ENCODE measurements at places on chromosomes 12 and 14.

DNA sequence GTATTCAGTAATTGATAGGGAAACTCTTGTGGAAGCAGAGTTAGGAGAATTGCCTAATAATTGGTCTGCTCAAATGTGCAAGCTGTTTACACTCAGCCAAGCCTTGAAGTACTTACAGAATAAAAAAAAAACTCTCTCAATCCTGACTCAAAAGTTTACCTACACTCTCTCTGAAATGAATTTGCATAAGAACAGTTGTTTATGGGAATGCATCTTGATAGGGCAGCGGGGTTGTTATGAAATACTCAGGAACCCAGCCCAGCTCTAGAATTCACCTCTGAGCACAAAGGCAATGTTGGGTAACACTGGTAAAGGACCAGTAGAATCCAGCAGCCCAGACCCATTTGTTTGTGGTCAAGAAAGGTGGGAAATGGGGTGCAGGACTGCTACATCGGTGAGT lies 267.0 kb downstream of the CPNE8 start:
- DNase-seq = no peak

- DNase-seq = no peak
Measured at GRCh38 chr14:24784981-24785380, 151.0 kb upstream of the GZMB start.

DNA sequence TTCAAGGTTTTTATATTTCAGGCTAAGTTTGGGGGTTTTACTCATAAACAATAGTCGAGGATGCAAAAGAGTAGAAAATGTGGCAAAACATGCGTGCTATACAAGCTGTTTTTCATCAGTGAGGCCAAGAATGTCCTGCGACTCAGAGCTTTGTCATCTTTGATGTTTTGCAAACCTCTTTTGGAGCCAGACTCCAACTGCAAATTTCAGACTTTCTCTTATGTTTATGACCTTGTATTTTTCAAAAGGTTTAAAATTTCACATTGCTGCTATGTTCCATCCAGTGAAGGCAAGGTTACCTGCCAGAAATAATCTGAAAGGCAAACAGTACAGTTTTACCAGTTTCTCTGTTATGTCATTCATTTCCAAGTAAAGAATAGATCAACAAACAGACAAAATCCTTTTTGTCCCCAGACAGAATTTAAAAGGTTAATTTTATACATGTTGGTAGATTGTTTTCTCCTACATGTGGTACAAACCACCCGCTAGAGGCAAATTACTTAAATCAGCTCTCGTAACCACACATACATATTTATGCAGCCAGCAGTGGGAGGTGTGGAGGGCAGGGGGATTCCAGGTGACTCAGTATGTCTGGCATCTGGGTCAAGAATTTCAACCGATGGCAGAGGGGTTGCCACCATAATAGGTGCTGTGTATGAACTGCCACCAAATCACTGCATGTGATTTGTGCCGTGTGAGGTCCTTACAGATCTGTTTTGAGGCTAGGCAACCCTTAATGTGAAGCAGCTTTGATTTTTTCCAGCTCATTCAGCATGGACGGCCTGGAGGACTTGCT lies 119.8 kb upstream of the CPM start:
- no peak for DNase-seq

DNA sequence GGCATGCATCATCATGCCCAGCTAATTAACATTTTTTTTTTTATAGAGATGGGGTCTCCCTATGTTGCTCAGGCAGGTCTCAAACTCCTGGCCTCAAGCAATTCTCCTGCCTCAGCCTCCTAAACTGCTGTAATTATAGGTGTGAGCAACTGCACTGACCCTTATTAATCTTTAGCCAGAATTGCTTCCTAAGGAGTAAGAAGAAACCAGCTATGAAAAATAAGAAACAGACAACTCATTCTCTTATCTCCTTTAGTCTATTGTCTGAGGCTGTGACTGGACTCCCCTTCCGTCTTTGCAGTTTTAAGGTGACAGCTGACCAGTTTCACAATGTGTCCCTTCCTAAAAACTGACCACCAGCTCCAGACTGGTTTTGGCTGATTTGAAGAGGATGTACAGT lies 52.4 kb downstream of the EMP1 start:
- no peak for DNase-seq

DNA sequence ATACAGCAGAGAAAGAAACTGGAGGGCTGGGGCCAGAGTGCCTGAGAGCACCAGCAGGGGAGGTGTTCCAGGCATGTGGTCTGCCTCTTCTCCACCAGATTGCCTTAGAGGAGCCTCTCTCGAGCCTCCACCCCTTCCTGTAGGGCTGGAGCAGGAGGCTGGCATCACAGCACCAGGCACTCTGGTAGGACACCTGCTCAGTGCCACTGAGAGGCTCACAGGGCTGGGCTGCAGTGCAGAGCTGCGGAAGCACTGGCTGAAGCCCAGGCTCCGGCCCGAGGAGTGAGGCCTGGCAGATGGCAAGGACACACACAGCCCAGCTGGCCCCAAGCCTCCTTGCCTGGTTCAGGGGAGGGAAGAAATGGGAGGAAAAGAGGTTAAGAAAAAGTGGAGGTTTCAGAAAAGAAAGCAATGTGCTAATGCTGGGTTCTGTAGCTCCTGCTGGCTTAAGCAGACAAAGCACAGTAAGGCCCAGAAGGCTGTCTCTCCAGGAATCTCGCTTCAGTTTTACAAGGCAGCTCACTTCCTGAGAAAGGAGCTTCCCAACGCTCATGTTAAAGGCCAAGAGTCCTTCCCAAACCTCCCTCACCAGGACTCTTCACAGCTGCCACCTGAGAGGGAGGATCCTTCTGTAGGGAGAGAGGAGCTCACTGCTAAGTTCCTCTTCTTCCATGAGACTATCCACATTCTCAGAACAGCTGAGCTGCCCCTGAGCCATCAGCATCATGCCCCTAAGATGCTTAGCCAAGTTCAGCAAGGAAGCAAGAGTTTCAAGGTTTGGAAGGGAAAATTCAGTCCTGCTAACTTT lies 23.8 kb downstream of the SPTB start:
- DNase-seq = no peak

- DNase-seq = no peak
Measured at GRCh38 chr12:59005193-59005955, 85.1 kb upstream of the LRIG3 start.

GRCh38 chr12:26791301-26791791 lies 41.6 kb downstream of the ITPR2 start:
- no peak for DNase-seq

- no peak for DNase-seq
Measured at GRCh38 chr12:3606128-3606527, 115.1 kb downstream of the PRMT8 start.

DNA sequence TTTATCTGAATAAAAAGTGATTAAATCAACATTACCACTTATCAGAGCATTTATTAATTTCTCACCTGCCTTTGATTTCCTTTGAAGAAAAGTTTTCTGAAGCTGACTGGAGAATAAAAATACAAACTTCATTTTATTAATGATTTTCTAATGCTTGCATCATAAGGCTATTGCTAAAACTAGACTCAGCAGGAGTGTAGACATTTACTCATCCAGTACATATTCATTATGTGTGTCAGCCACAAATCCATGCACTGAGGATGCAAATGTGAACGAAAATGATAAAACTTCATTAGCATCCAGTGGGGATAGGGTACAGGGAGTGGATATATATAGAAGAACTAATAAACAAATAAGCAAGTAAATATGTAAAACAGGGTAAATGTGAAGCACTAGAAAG lies 74.6 kb downstream of the SLCO1B3 start:
- no peak for DNase-seq

DNA sequence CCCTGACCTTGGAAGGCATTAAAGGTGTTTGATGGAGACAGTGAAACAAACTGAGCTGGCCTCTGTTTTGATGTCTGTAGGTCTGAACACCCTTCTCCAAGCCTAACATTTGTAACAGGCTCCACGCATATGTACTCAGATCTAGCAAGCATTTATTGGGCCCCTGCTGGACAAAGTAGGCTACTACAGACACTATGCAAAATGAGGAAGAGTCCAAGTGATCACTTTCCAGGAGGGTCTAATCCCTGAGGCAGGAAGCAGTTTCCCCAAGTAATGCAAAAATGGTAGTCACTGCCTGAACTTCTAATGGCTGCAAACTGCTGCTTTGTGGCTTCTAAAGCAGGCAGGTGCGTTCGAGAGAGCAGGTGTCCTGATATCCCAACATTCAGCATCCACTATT lies 405.8 kb downstream of the MED13L start:
- DNase-seq = no peak

DNA sequence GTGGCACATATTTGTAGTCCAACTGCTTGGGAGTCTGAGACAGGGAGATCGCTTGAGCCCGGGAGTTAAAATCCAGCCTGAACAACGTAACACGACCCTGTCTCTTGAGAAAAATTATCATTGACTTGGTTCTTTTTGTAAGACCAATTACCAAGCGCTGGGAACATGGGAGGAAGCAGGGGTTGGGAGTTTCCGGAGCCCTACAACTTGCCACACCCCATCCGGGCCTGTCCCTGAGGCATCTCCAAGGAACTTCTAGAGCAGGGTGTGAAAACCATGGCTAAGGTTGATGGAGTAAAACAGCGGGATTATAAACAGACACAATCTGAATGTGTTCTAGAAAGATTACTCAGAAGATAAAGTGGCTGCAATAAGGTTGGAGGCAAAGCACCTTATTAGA lies 10.3 kb downstream of the PLXNC1 start:
- DNase-seq = no peak

- DNase-seq = no peak
Measured at GRCh38 chr12:113465808-113466453, 5.7 kb downstream of the LHX5 start.

DNA sequence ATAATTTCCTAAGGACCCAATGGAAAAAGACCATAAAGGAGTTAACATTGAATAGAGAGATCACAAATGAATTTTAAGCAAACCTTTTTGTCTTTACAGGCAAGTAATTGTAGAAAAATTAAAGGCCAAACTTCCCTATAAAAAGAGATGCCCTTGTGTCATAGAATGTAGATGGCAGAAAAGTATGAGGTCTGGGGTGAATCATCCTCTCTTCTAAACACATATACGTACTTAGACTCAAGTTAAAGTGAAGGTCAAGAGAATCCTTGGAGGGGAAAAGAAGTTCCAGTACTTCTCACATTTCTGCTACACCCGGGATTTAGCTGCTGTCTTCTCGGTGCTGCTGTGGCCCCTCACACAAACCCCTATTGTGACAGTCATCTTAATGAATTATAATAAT lies 116.2 kb upstream of the ARID2 start:
- no peak for DNase-seq

DNA sequence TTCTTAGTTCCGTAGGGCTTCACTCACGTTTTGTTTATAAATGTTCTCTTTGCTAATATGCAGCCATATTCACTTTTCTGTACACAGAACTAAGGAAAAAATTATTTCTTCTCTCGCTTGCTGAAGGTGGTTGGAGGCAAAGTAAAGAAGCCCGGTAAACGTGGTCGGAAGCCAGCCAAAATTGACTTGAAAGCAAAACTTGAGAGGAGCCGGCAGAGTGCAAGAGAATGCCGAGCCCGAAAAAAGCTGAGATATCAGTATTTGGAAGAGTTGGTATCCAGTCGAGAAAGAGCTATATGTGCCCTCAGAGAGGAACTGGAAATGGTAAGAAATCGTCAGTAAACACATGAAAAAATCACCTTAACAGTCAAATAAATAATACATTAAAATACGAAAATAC lies 24.0 kb downstream of the CREBL2 start:
- no peak for DNase-seq

GRCh38 chr14:50116966-50117365 lies 594 bp upstream of the VCPKMT start:
- no peak for DNase-seq

DNA sequence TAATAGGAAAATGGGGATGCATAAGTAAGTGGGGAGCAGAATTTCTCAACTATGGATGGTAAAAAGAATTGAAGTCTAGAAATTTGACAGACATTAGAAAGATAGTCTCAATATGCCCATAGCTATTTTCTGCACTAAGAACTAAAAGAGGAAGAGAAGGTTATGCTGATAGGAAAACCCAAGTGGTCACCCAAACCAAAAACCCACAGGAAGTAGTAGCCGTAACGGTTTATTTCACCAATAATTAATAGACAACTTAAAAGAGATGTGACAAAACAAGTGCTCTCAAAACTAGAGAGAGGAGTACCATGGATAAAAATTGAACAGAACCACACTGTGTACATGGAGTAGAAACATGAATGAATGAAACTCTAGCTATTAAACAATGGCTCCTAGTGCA lies 295.4 kb downstream of the FSCB start:
- no peak for DNase-seq

DNA sequence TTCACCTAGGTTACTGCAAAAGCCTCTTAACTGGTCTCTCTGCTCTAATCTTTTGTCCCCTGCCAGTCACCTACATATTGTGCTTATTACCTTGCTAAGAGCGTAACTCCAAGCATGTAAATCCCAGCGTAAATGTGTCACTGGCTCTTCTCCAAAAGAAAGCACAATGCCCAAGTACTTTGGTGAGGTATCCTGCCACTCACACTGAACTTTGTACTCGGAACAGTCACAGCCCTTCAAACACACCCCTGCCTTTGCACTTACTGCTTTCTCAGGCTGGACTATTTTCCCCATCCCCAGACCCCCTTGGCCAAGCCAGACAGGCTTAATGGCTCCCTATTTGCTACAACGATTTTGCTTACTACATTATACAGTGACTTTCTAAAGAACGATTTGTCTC lies 31.7 kb downstream of the GALNT4 start:
- no peak for DNase-seq

DNA sequence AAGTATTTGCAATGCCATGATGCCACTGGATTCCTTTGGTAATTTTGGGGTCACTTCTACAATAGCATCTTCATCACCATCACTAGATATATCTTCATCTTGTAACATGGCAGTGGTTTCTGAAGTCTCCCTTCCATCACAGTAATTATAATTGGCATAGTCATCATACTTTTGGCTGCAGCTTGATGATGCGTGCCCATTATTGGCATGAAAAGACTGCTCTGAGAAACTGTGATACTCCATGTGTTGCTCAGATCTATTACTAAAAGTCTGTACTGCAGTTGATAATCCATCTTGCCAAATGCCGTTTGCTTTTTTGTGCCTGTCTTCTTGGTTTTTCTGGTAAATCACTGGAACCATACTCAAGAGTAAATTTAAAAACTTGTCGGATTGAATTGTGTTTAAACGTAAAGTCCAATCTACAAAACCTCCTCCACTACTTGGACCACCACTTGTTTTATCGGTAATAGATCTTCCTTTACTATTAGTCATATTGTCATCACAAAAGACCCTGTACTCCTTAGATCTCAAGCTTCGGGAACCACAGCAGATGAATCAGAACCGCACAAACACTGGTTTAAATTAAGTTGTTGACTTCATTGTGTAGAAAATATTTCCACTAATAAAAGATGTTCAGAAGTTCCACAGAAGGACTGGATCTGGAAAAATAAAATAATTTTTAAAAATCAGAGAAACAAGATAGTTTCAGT lies 29.9 kb downstream of the SLC41A2 start:
- DNase-seq = no peak

- no peak for DNase-seq
Measured at GRCh38 chr12:11745113-11745512, 95.6 kb downstream of the ETV6 start.

DNA sequence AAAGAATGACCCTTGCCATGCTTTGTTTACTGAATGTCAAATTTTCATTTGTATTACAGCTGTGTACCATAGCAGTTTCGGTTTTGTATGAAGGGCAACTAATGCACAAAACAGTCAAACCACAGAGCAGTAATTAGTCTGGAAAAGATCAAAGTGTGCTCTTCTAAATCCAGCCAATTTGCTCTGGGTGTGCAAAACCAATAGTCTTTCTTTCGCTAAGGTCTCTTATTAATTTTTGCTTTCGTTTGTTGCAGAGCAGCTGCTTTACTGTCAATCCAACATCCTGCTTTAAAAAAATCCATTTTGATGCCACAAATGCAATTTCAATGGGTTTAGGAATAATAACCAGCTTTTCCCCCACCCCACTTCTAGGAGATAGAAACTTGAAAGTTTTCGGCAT lies 114.2 kb downstream of the BRMS1L start:
- DNase-seq = no peak

GRCh38 chr12:3913278-3913677 lies 40.1 kb upstream of the PARP11 start:
- no peak for DNase-seq

Measured in CD4-positive, alpha-beta T cell treated with Interleukin-6 for 4 hours (primary cell).